G401 (cell line): ENCODE measurements at places on chromosomes 12 and 14. TPM values are rescaled to one million over a fixed set of nuclear protein-coding genes. Genes with fewer than 3 reads are reported as not detected.

DNA sequence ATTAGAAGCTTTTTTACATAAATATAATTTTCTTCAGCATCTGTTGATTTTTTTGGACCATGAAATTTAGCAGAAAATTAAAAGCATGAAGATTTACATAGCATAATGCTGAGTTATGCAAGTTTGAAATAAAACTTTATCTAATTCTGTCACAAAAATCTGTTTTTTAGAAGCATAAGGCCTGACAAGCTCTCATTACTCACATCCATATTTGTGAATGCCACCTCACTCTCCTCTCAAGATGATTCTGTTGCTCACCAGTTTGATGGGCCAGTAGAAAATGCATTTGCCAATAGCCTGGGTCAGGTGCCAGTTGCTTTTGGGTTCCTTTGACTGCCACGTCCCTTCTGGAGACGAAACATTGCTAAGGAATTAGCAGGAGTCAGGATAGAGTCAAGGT is 181.5 kb upstream of the ATP2B1 start:
- DNase-seq = no peak

- DNase-seq = peak; percentile 97
Observed at GRCh38 chr12:124906606-124907261, 7.7 kb downstream of the UBC start.

DNA sequence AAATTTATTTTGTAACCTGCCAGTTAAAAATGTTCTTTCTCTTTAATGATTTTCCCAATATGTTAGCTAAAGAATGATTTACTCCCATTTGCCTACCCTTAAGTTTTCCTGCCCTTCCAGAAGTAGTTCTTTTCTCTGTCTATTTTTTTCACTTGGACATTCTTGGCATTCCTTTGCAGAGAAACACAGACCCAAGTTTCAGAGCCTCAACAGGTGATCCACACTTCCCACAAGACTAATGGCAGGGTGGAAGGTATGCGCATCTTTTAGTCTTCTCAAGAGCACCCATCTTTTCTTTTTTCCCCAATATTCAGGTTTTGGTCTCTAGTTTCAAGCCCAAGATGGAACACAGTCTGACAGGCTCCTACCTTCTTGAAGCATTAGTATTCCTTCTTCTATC is 420.7 kb downstream of the ADAMTS20 start:
- no peak for DNase-seq

DNA sequence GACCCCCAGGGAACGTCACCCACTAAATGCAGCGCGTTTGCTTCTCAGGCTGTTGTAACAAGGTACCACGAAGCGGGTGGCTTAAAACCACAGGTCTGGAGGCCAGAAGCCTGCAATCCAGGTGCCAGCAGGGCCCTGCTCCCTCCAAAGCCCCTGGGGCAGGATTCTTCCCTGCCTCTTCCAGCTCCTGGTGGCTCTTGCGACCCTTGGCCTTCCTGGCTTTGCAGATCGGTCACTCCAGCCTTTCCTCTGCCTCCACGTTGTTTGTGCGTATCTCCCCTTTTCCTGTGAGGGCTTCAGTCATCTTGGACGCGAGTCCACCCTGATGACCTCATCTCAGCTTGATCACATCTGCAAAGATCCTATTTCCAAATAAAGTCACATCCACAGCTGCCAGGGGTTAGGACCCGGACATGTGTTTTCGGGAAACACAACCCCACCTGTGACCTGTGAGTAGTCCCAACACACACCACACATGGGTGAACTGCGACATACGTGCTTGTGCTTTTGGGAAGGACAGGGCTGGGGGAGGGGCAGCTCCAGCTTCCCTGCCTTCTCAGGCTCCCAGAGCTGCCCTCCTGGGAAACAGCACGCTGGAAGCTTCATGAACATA is 114.5 kb upstream of the NCOR2 start:
- no peak for DNase-seq

- peak; percentile 14 for DNase-seq
Observed at GRCh38 chr12:64696080-64696741, 63.0 kb downstream of the GNS start.

DNA sequence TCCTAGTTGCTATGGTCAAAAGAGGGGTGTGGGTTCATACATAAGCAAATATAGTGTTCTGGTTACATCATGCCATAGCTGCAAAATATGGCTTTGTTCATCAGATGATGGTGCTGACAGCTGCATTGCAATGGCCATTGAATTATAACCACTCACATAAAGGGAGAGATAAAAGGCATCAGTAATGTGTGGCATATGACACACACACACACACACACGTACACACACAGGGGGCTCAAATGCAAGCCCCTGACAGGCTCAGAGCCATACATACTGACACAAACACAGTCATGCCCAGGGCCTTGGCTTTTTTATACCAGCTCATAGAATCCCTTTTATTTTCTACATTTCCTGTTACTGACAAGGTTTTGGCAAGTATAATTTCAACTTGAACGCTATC is 698.9 kb downstream of the BCL11B start:
- DNase-seq = no peak

DNA sequence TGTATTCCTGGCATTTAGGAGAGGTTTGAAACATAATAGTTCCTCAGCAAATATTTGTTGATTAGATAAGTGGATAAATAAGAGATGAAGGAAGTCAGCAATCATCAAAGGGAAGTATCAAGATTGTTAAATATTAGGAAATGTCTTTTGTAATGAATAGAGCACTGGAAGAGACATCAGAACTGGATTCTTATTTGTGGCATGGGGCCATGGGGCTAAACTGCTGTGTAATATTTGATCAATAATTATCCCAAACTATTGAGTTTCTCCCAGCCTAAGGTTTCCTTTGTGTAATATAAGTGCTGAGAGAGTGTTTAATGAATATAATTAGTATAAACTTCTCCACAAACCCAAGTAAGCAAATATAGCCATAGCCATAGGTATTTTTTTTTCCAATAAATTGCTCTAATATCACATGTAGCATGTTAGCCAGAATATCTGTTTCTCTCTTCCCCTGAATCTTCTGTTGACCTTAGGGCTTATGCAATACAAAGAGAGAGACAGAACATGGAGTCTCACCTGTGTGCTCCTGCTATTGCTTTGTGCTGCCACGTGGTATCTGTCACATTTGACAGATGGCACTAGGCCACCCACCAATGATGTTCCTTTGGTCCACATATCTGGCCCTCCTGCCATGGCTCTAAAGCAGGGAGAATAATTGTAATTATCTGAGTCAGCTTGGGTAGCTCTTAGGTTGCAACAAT is 658.7 kb downstream of the SOX5 start:
- DNase-seq = no peak

DNA sequence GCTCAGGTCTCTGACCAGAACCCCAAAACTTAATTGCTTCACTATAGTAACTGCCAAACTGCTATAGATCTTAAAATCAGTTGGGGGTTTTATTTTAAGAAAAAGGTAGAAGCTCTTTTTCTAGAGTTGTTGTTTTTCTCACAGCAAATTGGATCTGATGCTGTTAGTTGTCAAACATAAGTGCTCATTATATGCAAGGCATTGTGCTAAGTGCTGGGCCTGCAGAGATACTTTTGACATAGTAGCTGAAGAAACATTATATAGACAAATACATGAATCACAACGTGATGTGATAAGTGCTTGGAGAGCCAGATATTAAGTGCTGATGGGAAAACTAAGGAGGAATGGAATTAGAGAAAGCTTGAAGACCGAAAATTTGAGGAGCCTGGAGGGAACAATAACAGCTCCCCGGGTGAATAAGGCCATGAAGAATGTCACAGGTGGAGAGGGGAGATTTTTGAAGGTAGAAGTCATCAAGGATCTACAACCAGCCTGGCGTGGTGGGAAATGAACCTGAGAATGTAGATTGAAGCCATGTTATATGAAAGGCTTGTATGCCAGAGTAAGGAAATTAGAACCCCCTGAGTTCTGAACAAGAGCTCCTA is 126.5 kb downstream of the DYRK2 start:
- no peak for DNase-seq

- no peak for DNase-seq
Observed at GRCh38 chr14:68039593-68039992, 220.0 kb downstream of the RAD51B start.

GRCh38 chr12:24850496-24850895 is 98.4 kb downstream of the BCAT1 start:
- no peak for DNase-seq

GRCh38 chr12:4244868-4245267 is 28.7 kb upstream of the CCND2 start:
- no peak for DNase-seq

DNA sequence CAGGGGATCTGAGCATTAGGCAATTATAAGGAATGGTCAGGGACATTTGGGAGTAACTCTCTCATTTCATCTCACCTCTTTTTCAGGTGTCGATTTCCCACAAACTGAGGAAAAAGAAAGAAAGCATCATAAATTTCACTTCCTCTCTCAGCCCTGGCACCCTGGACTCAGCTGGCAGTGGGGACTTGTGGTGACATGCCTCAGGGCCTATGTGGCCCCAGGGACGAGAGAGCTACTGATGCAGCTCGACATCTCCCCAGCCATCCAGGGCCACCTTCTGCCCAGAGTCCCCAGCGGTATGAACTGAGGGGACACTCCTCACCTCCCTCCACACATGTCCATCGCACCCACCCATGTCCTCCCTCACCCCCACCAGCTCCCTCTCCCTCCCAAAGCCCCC is 11.7 kb downstream of the TNFRSF1A start:
- no peak for DNase-seq

DNA sequence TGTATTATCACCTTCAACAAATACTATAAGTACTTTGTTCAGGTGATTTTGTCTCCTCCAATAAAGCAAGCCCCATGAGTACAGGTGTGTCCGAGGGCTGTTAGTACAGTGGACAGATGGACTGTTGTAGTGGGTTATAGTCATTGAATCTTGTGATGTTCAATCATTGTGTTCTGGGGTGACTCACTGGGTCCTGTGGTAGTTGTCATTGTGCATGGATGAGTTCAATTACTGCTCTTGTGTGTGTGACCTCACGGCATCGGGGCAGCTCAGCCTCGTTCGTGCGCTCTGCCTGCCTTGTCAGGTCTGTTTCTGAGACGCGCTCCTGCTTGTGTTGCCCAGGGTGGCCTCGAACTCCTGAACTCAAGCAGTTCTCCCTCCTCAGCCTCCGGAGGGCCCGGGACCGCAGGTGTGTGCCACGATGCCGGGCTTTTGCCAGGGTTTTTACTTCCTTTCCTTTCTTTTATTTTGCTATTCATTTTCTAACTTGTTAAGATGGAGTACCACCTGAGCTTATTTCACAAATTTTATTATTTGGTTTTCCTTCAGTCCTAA is 72.2 kb downstream of the DDX51 start:
- no peak for DNase-seq

DNA sequence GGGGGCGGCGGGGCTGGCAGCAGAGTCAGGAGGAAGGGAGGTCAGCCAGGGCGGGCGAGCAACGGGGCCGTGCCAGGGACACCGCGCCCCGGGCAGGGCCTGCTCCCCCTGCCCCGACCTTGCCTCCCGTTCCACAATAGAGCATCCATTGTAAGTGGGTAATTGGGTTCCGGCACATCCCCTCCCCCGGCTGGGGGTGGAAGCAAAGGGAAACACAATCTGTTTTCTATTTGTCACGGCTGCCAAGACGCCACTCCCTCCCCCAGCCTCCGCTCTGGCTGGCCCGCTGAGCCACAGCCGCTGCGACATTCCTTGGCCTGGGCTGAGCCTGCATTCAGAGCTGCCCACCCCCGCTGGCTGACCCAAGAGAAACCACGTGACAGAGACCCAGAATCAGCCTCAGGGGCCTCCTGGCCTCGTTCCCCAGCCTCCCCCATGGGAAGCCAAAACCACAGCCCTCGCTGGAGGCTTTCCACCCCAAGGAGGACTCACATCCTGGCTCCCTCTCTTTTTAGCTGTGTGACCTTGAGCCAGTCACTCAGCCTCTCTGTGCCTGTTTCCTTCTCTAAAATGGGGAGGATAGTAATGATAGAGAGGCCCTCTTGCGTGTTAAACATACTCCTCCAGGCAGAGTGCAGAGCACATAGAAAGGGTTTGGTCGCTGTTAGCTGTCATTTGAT is 117.6 kb downstream of the SCARB1 start:
- DNase-seq = peak; percentile 94

- DNase-seq = no peak
Observed at GRCh38 chr12:129873111-129873832, 30.6 kb downstream of the TMEM132D start.

DNA sequence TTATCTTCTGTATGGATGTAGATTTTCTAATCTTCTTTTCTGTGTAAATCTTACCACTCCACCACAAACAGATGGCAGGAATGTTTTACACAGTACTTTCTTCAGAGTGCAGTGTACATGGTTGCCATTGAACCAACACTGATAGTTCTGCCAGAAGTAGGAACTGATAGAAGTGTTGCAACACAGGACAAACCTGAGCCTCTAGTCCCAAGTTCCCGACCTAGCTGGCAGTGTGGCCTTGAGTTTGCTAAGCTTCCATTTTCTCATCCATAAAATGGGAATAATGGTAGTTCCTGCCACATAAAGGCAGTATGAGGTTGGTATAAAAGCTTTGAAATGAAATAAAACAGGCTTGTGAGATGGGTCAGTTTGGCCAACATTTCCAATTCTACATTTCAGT is 50.8 kb upstream of the SAV1 start:
- DNase-seq = no peak

- DNase-seq = no peak
Observed at GRCh38 chr12:113996026-113996425, 29.9 kb upstream of the RBM19 start.

DNA sequence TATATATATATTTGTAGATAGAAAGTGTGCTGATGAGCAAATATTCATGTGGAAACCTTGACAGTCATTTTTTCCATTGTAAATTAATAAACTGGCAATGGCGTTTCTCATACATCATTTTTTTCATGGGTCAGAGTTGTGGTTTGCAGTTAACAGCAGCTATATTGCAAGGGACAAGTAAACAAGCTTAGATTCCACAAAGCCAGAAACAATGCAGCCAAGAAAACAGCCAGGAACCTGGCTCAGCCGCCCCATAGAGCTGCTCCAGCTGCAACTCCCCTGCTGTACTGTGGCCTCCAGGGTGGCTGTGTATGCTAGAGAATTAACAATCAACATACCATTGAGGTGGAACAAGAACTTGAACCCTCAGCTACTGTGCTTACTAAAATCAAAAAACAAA is 298.2 kb downstream of the TMEM132D start:
- no peak for DNase-seq

GRCh38 chr12:50394469-50395029 is 1.9 kb downstream of the FAM186A start:
- no peak for DNase-seq

DNA sequence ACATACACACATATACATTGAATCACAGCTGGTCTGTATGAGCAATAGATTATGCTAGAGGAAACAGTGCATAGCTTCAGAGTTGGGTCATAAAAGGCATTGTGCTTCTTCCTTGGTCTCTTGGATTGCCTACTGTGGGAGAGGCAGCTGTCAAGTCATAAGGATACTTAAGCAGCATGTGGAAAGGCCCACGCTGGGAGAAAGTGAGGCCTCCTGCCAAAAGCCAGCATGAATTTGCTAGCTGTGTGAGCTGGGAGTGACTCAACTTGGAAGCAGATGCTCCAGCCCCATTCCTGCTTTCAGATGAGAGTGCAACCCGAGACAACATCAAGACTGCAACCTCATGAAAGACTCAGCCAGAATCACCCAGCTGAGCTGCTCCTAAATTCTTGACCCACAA is 311.9 kb upstream of the TBX3 start:
- DNase-seq = no peak

The KRT73 gene
- total RNA-seq = not detected in 2 replicates

The KSR2 gene
- total RNA-seq = not detected in 2 replicates

The CLEC4A gene
- not detected in 2 replicates for total RNA-seq

The CMTM5 gene
- total RNA-seq = not detected in 2 replicates

The SLC25A29 gene
- total RNA-seq = 42.5 and 50.5 TPM in 2 replicates

The SLC6A15 gene
- total RNA-seq = 4.7 and 16.9 TPM in 2 replicates

The RPS26 gene
- 1,383 and 1,581 TPM in 2 replicates for total RNA-seq

The ARHGEF25 gene
- 4.6 and 5.7 TPM in 2 replicates for total RNA-seq
